ENCODE measurements at places on chromosomes 2 and 18. TPM values are rescaled to one million over a fixed set of nuclear protein-coding genes. Genes with fewer than 3 reads are reported as not detected.

ABCB11 gene
- total RNA-seq: not detected

PAX8 gene
- total RNA-seq: under 0.01 TPM

TRIM43 gene
- total RNA-seq: not detected

CBLN2 gene
- not detected for total RNA-seq

NCOA1 gene
- 8.6 TPM for total RNA-seq

ACKR3 gene
- total RNA-seq: 20.7 TPM

ACTG2 gene
- not detected for total RNA-seq

GRCh38 chr2:79512442-79513401, at the start of gene CTNNA2:
TSS of gene CTNNA2 (plus strand) at chr2:79513051.
- peak; percentile 24 for DNase-seq

GRCh38 chr2:33029926-33030325, 83.2 kb downstream of the LTBP1 start:
- DNase-seq: peak; percentile 39

- DNase-seq: no peak
These were observed 614.2 kb upstream of the CDH2 start for GRCh38 chr18:28791101-28791500.

DNA sequence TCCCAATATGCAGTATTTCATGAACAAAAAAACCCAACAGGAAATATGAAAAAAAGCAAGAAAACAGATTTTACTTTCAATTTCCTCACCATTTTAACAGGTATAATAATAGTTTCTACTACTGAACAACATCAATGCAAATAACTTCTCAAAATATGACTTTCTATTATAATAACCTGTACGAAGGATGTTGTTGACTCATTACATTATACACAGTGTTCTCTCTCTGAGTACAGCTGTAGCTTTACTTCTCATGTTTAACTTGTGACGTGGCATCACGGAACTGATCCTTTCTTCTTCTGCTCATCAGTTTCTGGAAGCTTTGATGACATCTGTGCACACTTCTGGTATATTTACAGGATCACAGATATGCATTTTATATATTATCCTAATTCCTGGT, 40.0 kb downstream of the FAM228A start:
- DNase-seq: no peak

GRCh38 chr2:79223539-79223938, 64.0 kb upstream of the REG3A start:
- no peak for DNase-seq

DNA sequence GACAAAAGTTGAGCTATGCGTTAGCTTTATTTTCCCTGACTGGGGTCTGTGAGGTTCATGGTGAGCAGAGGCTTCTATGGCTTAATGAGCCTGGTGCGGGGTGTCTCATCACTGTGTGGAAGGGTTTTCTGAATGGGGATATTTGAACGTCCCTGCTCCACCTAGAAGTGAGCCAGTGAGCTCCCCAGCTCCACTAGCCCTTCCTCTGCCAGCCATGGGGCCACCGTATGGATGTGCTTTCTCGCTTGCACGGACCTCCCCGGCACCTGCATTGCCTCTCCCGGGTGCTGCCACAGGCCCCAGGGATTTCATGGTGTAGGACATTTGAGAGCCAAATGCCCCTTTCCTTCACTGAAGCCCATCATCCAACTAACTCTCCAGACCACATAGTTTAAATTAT, 37.8 kb downstream of the CYP26B1 start:
- DNase-seq: no peak

GRCh38 chr2:95526360-95527341, 42.1 kb upstream of the TRIM43B start:
- peak; percentile 64 for DNase-seq

- no peak for DNase-seq
These were observed 181.5 kb upstream of the ACVR2A start for GRCh38 chr2:147663153-147663961.

DNA sequence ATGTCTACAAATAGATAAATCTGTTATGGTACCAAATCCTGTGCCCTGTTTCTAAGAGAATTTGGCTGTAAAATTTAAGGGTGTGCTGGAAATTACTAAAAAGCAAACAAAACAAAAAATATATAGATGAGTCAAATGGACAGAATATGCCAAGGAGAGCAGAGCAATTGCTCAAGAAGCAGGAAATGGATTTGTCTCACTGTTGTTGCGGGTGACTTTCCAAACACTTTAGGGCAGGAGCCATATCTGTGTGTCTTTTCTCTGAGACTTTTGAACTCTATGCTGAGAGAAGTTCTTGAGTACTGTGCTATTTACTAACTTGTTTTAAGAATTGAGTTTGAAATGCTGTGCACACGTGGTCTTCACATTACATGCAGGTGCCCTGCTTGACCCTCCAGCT, 221.7 kb downstream of the PHLPP1 start:
- DNase-seq: no peak

- DNase-seq: peak; percentile 47
These were observed 307.5 kb downstream of the TCF4 start for GRCh38 chr18:55280503-55280902.

Measured in dermis microvascular lymphatic vessel endothelial cell (primary cell).